HL-60 (cell line): ENCODE measurements at places on chromosomes 12 and 14.

DNA sequence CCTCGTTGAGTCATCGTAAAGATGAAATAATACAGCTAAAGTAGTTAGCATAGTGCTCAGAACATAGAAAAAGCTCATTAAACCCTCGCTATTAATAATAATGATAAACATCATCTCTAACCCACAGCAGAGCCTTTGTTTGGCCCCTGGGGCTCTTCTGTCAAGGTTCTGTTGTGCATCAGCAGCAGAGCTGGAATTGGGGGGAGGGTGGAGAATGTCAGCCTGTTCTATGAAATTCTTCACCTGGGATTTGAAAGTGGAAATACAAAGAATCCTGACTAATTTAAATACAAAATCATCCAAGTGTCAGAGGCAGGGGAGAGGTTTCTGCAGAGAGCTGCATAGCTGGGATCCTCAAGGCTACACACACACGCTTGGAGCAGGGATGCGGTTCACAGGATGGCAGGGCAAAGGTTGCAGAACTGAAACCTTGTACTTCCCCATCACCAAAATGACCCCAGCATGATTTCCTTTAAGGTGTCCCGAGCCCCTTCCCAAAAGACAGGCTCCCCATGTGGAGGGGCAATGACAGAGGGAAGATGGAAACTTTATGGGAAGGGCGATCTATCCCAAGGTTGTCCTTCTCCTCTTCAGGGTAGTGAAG is 71.8 kb downstream of the DAD1 start:
- DNase-seq: no peak

GRCh38 chr14:19800282-19801117 is 3.1 kb upstream of the OR4N2 start:
- DNase-seq: no peak

DNA sequence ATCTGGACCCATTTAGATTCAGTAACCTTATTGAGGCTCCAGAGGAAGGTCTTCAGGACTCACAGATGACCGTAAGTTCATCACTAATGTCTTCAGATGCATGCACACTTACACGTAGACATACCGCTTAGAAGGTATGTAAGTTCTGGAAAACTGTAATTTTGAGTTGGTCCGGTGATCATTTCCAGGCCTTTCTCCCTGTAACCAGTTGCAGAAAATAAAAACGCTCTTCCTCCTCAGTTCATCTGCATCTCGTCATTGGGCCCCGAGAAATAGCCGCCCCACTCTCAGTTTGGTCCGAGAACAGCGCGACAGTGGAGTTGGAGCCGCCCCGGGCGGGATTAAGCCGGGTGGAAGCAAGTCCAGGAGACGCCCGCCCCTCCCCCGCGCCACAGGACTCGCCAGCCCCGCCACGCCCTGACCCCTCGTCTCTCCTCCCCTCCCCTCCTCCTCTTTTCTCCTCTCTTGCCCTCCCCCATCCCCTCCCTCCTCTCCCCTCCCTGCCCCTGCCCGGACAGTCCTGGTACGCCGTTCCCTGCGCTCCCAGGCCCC is 83.7 kb downstream of the TNFAIP2 start:
- DNase-seq: no peak

DNA sequence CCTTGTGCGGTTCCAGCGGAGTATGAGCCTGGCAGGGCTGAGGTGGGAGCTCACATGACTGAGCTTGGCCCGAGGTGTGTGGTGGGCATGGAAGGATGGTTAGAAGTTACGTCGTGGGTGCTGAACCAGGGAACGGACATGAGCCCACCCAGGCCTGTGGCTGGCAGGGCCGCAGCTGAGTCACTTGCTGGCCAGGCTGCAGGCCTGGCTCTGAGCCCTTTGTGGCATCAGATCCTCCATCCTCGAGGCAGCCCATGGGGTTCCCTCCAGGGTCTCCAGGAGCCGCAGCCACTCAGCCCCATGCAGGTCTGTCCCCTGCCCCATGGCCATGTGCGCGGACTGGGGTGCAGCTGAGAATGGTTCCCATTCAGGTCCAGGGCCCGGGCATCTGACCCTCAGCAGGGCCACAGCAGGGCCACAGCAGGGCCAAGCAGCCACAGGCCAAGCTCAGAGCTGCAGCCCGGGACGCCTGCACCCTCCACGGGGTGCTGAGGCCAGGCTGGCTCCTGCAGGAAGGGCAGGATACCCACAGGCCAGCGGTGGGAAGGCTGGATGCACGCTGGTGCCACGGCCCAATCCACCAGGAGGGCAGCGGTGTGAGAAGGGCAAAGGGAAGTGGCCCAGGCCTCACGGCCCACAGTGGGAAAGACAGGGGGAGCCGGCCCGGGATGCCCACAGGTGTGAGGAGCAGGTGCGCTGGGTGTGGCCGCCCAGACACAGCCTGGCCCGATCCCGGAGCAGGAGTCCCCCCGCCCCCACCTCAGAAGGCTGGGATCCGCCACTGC is 26.3 kb upstream of the ULK1 start:
- no peak for DNase-seq

DNA sequence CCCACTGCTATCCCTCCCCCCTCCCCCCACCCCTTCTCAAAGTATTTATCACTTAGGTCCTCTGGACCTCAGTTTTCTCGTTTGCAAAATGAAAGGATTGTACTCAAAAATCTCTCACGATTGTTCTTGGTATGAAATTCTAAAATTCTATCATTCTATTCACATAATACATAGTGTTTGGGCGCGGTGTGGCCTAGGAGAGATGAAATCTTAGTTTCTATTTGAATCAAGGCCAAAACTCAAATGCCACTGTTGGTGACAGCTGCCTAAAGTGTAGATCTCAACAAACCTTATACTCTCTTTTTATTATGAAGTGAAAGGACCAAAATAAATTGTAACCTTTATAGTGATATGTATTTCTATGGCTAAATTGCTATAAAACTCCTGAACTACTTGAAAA is 23.7 kb upstream of the YAF2 start:
- DNase-seq: no peak

DNA sequence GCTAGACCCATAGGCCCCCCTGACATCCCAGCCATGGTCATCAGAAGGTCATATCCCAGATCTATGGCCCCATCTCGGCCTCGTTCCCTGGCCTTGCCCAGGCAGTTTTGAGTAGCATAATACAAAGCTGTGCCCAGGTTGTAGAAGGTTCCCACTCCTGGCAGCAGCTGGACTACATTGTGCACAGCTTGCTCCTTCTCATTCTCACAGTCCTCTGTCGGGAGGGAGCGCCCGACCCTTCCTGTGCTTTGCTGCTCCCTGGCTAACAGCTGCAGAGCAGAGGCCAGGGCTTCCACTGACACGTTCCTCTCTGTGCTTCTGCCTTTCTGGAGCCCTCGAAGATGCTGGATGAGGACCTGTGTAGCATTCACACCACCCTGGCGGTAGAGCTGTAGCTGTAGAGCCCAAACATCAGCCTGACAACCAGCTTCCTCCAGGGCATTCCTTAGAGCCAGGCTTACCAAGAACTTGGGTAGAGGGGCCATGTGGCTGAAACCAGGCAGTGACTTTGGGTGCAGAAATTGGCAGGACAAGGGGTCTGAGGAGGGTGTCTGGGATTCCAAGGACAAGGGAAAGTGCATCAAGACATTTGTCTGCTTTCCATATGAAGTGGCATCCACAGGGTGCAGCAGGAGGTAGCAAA is 1.0 kb downstream of the APOF start:
- DNase-seq: no peak

GRCh38 chr12:114311974-114312373 is 94.0 kb downstream of the TBX5 start:
- DNase-seq: no peak

- DNase-seq: no peak
These were observed 15.2 kb downstream of the NACA start for GRCh38 chr12:56709759-56710376.

GRCh38 chr12:30797689-30798088 is 42.9 kb upstream of the CAPRIN2 start:
- no peak for DNase-seq

DNA sequence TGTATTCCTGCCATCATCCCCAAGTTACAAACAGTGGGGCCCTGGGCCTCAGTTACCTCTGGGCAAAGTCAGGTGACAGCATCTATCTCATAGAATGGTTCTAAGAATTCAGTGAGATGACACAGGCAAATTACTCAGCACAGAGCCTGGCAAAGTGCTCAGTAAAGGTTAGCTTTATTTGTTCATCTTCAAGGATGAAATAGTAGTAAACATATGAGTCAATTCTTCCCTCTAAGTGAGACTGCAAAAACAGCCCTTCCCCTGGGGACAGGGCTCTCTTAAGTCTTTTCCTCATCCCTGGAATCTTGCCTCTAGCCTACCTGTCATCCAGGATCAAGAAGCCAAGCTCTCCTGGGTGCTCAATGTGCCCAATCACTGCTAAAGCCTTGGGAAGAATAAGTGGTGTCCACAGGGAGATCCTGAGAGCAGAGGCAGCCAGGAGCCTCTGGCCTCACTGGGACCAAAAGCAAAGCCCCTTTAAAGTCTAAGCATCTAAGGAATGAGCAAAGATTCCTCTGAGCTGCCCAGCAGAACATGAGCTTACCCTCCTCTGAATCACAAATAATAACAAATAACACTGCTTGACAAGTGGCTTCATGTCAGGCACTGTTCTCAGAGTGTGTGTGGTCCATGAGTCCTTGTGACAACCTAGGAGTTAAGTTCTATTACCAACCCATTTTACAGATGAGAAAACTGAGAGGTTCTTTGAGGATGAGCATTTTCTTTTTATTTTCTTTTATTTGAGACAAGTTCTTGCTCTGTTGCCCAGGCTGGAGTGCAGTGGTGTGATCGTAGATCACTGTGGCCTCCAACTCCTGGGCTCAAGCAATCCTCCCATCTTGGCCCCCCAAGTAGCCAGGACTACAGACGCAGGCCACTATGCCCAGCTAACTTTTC is 12.1 kb downstream of the NUAK1 start:
- DNase-seq: no peak

- DNase-seq: no peak
These were observed 43.1 kb downstream of the ATP2B1 start for GRCh38 chr12:89665556-89665955.

DNA sequence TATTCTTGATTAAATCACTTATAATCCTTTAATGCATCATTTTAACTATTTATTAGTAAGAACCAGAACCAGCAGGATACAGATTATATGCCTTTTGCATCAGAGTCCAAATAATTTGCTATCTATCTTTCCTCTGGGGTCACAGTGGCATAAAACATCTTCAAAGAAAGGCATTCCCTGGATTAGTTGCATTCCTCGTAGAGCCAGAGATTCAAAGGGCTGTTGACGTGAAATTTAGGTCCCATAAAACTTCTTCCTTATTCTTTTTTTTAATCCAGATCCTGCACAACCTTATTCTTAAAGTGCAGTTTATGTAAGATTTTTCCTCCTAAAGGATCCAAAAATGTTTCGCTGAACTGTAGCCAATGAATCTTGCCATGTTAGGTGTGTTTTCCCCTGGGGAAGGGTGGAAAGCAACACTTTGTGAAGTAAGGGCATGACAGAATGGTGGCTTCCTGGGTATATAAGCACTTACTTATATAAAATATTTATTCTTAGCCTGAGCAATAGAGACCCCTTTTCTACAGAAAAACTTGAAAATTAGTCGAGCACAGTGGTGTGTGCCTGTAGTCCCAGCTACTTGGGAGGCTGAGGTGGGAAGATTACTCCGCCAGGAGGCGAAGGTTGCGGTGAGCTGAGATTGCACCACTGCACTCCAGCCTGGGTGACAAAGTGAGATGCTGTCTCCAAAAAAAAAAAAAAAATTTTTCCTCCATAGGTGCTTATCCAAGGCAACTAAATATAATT is 208.7 kb downstream of the PCNX1 start:
- DNase-seq: no peak

DNA sequence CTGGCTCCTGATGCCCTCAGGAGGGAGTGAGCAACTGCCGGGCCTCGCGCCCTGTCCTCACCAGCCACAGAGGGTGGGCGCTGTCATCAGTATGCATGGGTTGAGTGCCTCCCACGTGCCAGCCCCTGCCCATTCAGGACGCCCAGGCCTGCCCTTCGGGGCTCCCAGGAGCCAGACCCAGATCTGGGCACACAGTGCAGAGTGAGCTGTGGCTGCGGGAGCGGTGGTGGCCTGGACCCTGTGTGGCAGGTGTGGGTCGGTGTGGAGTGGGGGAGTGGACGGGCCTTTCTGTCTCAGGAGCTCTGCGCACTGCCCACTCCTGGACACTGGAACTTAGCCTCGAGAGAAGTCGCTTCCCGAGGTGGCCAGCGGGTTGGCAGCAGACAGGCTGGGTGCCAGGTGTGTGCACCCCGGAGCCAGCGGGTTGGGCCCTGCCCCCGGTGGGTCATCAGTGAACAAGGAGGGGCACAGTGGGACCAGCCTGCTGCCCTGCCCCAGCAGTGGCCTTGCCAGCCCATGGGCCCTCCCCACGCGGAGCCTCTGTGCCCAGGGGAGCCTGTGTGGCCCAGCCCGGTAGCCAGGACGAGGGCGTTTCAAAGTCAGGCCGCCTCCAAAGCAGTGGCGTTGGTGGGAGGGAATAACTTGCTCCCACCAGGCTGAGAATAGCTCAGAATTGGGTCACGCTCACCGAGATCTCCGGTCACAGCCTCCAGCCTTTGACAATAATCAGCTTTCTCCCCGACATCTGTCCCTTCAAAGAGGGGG is 9.5 kb downstream of the TRMT61A start:
- DNase-seq: no peak

DNA sequence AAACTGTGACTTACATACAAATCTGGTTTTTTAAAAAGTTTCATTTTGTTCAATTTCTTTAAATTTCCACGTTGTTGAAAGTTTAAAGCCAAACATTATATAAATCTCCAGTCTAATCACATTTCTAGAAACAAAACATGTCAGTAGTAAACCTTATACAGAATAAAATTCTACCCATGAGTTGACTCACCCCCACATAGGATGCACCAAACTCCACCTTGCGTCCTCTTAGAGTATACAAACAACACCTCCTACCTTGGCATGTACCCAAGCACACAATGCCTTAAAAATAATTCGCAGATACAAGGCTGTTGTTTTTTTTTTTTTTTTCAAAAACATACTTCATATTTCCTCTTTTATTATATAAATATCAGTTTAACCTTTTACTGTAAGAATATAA is 3.3 kb downstream of the FBXL14 start:
- DNase-seq: no peak

DNA sequence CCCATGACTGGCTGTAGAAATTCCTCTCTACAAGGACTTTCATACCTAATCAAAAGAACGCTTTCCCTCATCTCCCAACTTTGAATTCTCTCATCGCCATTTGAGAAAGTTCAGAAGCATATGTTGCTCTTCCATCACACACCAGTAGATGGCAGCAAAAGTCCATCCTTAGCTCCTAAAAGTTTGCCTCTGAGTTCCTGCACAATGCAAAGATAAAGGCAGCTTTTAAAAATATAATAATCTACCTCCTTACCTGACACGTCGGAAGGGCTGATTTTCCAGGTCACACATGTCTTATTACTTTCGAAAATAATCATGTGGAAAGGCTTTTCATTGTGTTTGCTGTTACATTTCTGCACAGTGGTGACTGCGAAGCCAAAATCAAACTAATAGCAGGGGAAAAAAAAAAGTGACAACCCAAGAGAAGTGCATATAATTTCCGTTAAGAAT is 456.7 kb upstream of the SEL1L start:
- DNase-seq: no peak

GRCh38 chr12:123934016-123934620 is 38.5 kb downstream of the CCDC92 start:
- DNase-seq: no peak
